ENCODE measurements at places on chromosomes 2 and 18. TPM values are rescaled to one million over a fixed set of nuclear protein-coding genes. Genes with fewer than 3 reads are reported as not detected.

Gene CACNB4
- polyA plus RNA-seq: 4.8 TPM

Gene ACVR1C
- polyA plus RNA-seq: 0.67 TPM

Gene GPR55
- polyA plus RNA-seq: 0.22 TPM

GRCh38 chr18:9109523-9109922, 7.0 kb downstream of the NDUFV2 start:
- no peak for DNase-seq

DNA sequence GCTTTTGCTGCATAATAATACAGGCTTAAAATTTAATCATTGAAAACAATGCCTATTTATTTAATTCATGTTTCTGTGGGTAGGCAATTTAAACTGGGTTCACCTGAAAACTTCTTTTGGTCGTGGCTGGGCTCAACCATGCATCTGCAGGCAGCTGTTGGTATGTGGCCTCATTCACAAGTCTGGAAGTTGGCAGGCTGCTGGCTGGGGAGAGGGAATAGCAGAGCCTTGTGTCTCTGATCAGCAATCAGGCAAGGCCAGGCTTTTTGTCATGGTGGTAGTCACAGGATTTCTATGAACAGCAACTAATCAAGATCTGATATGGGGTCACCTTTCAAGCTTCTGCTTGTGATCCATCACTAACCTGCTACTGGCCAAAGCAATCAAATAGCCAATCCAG, 130.1 kb upstream of the KCNJ3 start:
- DNase-seq: no peak

GRCh38 chr2:168993538-168993937, 37.6 kb downstream of the ABCB11 start:
- DNase-seq: no peak

DNA sequence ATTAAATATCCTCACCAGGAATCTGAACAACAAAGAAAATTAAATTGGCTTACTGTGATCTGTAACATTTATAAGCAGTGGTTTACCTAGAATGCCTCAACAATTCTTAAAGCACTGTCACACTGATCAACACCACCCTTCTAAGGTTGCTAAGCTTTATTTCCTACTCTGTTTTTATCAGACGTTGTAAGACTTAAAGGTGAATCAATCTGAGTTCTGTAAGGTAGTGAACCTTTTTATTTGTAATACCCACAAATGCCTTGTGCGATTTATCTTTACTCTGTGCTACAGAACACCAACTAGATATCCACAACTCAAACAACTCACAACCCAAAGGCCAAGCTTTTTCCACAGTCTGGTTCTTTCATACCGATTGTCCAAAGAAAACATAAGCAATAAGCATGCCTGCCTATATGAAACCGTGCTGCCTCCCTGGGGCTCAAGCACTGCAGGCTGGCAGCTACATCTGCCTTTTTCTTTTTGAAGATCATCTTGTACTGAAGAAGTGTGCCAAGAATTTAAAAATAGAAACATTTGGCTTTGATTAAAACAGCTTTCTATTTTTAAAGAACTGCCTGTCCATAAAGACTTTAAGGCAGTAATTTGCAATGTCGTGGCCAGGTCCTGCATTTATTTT, 490.7 kb downstream of the NUP35 start:
- DNase-seq: no peak

- peak; percentile 33 for DNase-seq
These were observed 767.4 kb downstream of the MBD2 start for GRCh38 chr18:53457068-53457467.

DNA sequence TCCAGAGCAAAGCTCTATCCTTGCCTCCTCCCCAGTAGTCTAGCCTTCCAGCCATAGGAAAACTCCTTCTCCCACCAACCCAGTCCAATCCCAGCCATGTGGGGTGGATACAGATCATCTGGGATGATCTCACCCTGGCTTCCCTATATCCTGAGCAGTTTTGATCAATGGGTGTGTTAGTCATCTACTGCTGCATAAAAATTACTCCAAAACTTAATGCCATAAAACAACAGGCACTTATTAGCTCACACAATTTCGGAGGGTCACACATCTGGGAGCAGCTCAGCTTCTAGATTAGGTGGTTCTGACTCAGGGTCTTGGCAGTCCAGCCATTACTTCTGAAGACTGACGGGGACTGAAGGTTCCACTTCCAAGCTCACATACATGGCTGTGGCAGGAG, 190.4 kb downstream of the SPP2 start:
- no peak for DNase-seq
